ENCODE measurements at places on chromosomes 16 and 17.
A peak's percentile ranks its signal among the peaks of the same experiment; 100 is the strongest.

DNA sequence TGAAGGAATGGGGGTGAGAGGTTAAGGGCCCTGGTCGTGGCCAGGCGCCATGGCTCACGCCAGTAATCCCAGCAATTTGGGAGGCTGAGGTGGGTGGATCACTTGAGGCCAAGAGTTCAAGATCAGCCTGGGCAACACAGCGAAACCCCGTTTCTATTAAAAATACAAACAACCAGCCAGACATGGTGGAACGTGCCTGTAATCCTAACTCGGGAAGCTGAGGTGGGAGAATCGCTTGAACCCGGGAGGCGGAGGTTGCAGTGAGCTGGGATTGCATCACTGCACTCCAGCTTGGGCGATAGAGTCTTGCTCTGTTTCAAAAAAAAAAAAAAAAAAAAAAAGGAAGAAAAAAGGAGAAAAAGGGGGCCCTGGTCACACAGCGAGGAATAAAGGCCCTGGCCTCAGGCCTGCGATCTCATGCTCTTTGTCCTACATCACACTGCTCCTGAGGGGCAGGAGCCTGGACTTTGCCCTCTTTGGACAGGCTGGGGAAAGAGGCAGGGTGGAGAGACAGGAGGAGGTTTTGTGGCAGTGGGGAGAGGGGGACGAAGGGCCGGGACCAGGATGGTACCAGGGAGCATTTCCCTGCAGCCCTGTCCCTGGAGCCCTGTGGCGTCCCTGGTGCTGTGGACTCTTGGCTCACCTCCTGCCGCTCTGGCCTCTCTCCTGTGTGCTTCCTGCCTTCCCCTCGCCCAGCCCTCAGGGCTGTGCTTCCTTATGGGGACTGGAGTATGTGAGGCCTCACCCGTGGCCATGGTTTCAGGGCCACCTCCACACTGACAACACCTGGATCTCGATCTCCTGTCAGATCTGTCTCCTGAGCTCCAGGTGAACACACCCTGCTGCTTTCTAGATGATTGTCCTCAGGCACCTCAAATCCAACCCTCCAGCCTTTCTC, 19.7 kb upstream of the SLC25A19 start:
- no peak for DNase-seq

DNA sequence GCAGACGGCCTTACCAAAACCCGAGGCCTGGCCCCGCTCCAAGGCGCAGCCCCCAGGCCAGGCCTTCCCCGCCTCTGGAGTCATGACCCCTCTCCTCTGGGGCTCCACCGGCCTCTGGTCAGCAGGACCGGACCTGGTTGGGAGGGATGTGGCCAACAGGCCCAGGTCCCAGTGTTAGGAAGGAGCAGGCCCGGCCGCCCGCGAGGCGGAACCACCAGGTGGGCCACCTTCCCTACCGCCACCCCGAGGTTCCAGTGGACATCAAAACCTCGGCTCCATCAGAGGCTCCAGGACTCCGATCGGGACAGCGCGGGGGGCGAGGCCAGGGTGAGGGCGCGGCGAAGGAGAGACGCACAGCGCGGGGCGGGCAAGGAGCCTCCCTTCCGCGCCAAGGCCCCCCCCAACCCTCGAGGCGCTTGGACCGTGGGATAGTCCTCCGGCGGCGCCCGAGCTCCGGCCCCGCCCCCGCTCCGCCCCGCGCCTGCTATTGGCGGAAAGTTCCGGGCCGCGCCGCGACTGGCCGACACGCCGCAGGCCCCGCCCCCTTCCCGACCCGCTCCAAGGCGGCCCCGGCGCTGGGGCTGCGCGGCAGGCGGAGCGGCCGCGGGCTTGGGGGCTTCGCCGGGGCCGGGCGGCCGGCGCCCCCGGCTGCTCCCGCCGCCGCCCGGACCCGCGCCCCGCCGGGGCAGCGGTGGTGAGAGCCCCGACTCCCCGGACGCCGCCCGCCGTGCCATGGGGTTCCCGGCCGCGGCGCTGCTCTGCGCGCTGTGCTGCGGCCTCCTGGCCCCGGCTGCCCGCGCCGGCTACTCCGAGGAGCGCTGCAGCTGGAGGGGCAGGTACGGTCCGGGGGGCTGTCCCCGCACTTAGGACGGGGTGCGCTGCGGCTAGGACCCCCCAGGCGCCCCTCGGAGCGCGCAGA, at the start of gene METRN:
TSS of gene METRN (plus strand) at position 561 of the 919 bp plus-strand sequence. CDS start at position 733, 172 bp downstream.
- DNase-seq, result peak; percentile 75

GRCh38 chr17:39364236-39365025, 37.0 kb downstream of the FBXL20 start:
- DNase-seq, result no peak

- DNase-seq, result no peak
These were observed 40.6 kb downstream of the EMP2 start for GRCh38 chr16:10539793-10540192.

GRCh38 chr17:83081684-83082201, 2.3 kb downstream of the METRNL start:
- DNase-seq, result no peak

GRCh38 chr16:30526137-30526822, at the start of gene ZNF768:
Gene ZNF768, minus strand, starts transcription at chr16:30526566. Its CDS starts 153 bp downstream, at chr16:30526413.
- DNase-seq, result no peak

DNA sequence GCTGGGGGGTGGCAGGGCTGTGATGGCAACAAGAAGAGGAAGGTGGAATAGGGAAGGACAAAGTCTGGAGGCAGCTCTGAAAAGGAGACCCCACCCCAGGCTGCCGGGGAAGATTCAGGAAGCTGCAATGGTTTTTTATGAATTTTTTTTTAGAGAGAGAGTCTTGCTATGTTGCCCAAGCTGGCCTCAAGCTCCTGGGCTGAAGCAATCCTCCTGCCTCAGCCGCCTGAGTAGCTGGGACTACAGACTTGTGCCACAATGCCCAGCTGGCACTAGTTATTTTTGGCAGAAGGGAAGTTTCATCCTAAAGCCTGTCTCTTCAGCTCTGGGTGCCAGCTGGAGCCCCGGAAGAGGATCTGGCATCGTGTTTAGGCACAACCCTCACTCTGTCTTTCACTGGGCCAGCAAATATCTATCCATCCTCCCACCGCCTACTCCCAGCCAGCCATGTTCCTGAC, 1.3 kb upstream of the CES3 start:
- DNase-seq, result peak; percentile 66

- DNase-seq, result no peak
These were observed 87.5 kb upstream of the CLEC18A start for GRCh38 chr16:69863401-69864281.

DNA sequence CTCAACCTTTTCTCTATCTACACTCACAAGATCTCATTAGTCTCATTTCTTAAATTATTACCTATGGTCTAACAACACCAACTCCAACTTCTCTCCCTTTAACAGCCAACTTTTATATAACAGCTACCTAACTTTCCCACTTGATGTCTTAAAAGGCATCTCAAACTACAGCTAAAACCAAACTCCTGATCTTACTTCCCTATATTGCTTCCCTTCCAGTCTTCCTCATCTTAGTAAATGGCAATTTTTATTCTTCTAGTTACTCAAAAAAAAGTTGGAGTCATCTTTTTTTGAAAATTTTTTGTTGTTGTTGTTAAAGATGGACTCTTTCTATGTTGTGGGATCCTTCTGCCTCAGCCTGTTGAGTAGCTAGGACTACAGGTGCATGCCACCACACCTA, 15.3 kb downstream of the SRR start:
- no peak for DNase-seq

DNA sequence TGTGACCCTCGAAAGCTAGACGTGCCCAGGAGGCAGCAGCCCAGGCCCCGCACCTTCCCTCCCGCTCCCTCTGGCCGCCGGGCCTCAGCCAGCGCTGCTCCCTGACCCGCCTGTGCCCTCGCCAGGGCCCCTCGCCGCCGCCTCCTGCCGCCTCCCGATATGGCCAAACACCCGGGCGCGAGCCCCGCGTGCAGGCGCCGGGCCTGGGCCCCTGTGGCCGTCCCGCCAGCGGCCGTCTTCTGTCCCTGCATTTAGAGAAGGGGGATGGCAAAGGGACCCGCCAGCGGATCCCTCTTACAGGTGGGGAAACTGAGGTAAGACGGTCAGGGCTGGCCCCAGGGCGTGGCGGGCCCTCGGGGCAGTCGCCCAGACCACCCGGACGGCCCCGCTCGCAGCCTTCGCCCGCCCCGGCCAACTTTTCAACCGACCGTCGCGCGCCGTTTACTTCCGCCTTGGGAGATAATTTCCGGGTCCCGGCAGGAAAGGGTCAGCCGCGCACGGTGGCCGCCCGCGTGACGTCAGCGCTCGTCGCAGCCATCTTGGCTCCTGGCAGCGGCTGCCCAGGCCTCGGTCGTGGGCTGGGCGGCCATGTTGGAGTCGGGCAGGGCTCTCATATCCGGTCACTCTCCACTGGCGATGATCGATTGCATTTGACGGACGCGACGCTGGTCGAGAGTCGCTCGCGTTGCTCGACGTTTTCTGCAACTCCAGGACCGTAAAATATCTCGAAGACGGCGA, 7.0 kb upstream of the GNG13 start:
- peak; percentile 89 for DNase-seq

- no peak for DNase-seq
These were observed 26.5 kb upstream of the FAAP100 start for GRCh38 chr17:81578561-81579225.

DNA sequence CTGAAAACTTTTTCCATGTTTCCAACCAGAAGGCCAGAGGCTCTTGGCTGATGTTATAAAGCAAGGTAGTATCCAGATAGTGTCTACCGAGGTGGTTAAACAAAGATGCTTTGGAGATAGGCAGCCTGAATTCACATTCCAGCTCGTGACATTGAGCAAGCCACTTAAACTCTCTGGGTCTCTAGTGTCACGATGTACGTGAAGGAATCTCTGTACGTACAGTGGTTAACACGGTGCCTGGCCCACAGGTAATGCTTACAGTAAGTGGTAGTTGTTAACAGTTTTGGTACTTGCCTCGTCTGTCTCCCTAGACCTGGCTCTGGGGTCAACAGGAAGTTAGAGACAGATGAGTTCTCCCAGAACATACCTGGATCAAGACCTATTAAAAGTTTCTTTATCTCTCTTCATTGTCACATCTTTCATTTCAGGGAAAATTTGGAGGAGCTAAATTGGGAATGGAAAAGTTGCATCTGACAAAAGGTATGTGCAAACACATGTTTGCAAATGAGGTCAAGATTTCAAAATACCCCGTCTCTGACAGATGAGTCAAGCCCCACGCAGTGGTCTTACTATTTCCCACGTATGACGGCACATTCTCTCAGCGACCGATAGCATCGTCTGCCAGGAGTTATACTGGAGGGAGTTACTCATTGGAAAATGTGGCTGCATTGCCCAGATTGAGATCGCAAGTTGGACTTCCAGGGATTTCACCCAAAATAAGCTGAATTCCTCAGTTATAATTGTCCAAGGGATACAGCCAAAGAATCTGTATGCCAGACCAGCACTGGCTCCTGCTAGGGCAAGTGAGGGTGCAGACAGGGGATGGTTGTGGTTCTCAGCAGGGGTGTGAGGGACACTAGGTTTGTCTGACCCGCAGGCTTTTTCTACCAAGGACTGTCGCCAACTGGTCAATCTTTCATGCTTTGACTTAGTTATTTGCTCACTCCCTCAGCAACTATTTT, 18.9 kb upstream of the MYH10 start:
- DNase-seq, result no peak

DNA sequence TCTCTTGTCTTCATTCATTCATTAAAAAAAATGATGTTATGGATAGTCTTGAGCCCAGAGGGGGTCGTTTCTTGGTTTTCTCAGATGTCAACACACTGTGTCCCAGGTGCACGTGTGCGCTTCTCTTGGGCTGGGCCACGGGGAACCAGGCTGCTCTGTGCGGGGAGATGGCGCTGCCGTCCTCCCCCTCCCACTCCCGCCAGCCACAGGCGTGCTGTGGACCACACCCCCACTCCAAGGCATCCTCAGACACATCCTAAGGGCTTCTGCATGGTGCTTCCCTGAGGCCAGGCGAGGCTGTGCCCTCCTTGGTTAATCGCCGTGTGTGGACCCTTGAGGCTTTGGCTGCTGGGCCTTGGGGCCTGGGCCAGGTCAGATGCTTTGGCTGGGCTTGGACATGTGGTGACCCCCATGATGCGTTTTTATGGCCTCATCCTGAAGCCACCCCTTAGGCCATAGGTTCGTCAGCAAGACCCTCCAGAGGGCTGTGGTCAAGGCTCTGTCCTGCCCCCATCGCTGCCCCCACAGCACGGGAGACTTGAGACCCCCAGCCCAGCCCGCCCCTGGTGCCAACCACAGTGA, 245.7 kb upstream of the CIBAR2 start:
- DNase-seq, result no peak

DNA sequence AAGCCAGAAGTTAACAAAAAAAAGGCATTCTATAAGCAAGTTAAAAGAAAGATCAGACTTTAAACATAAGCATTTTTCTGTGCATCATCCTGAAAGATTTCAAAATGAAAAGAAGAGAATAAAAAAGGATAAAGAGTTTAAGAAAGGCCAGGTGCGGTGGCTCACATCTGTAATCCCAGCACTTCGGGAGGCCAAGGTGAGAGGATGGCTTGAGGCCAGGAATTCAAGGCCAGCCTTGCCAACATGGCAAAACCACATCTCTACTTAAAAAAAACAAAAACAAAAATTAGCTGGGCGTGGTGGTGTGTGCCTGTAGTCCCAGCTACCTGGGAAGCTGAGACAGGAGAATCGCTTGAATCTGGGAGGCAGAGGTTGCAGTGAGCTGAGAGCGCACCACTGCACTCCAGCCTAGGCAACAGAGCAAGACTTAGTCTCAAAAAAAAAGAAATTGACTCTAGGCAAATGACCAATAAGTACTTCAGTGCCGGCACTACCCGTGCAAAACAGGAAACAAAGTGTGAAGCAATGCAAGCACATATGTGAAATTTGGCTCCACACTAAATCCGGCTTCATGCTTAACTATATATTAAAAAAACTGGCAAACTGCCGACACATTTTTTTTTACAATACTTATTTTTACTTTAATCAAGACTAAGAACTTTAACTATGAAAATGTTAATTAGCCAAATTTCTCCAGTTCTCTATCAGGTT, 83.2 kb upstream of the C17orf78 start:
- DNase-seq, result no peak

GRCh38 chr16:68548947-68549346, 9.9 kb downstream of the ZFP90 start:
- DNase-seq, result no peak

GRCh38 chr17:22512057-22512456, 819.7 kb downstream of the KCNJ18 start:
- DNase-seq, result no peak
